Activated CD8-positive, alpha-beta T cell treated with anti-CD3 and anti-CD28 coated beads for 36 hours (primary cell): ENCODE measurements at places on chromosomes 4 and X. TPM values are rescaled to one million over a fixed set of nuclear protein-coding genes. Genes with fewer than 3 reads are reported as not detected.

USP17L29 gene
- not detected for total RNA-seq

DNA sequence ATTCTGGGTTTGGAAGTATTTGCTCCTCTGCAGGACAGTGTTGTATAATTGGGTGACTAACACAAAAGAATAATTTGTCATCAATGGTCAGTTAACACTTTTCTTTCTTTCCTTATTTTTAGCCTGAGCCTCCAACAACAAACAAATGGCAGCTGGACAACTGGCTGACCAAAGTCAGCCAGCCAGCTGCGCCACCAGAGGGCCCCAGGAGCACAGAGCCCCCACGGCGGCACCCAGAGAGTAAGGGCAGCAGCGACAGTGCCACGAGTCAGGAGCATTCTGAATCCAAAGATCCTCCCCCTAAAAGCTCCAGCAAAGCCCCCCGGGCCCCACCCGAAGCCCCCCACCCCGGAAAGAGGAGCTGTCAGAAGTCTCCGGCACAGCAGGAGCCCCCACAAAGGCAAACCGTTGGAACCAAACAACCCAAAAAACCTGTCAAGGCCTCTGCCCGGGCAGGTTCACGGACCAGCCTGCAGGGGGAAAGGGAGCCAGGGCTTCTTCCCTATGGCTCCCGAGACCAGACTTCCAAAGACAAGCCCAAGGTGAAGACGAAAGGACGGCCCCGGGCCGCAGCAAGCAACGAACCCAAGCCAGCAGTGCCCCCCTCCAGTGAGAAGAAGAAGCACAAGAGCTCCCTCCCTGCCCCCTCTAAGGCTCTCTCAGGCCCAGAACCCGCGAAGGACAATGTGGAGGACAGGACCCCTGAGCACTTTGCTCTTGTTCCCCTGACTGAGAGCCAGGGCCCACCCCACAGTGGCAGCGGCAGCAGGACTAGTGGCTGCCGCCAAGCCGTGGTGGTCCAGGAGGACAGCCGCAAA lies 106.0 kb downstream of the KLHL8 start:
- no peak for DNase-seq
- peaks cover 6% of the 10 kb centered on the region for H3K4me1 ChIP-seq
- no peak overlapping the region for H3K4me3 ChIP-seq
- H3K27me3 ChIP-seq, result no peaks in the 10 kb centered on the region
- H3K36me3 ChIP-seq, result peaks cover 24% of the 10 kb centered on the region
- H3K27ac ChIP-seq, result no peak overlapping the region

GRCh38 chr4:10081218-10081606 lies 35.4 kb downstream of the WDR1 start:
- no peaks in the 10 kb centered on the region for H3K4me1 ChIP-seq
- H3K4me3 ChIP-seq, result no peak overlapping the region
- H3K36me3 ChIP-seq, result peaks cover 59% of the 10 kb centered on the region
- no peaks in the 10 kb centered on the region for H3K27me3 ChIP-seq
- DNase-seq, result peak; percentile 0

DNA sequence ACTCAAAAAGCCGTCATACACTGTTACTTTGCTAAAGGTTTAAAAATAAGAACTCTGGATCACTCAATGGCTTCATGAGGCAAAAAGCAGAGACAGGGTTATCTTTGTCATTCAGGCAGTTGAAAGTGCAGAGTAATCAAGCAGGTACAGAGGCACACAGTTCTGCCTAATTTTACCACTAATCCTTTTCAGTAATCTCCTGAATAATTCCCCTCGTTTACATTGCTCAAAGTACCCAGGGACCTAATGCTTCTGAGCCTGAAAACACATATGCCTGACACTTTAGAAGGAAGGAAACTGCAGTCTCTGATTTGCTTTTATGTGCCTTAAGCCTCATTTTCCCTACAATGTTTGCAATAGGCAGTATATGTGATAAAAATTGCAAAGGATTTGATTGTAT lies 71.4 kb upstream of the TRAM1L1 start:
- no peaks in the 10 kb centered on the region for H3K36me3 ChIP-seq
- no peak overlapping the region for H3K4me3 ChIP-seq
- H3K27me3 ChIP-seq, result no peaks in the 10 kb centered on the region

- H3K27ac ChIP-seq, result no peak overlapping the region
- no peaks in the 10 kb centered on the region for H3K36me3 ChIP-seq
- no peak overlapping the region for H3K4me3 ChIP-seq
- H3K4me1 ChIP-seq, result no peaks in the 10 kb centered on the region
- no peak for DNase-seq
These were observed 580.1 kb downstream of the RAPGEF2 start for GRCh38 chr4:159682996-159683395.

GRCh38 chr4:42641656-42642055 lies 15.2 kb downstream of the ATP8A1 start:
- H3K36me3 ChIP-seq, result peaks cover 3% of the 10 kb centered on the region
- peak overlapping the region; percentile 35 for H3K4me3 ChIP-seq
- peaks cover 93% of the 10 kb centered on the region for H3K4me1 ChIP-seq
- peak overlapping the region; percentile 36 for H3K27ac ChIP-seq
- no peaks in the 10 kb centered on the region for H3K27me3 ChIP-seq

- H3K4me1 ChIP-seq, result no peaks in the 10 kb centered on the region
- H3K27me3 ChIP-seq, result peaks cover 6% of the 10 kb centered on the region
- no peak overlapping the region for H3K27ac ChIP-seq
- no peaks in the 10 kb centered on the region for H3K36me3 ChIP-seq
- DNase-seq, result no peak
- no peak overlapping the region for H3K4me3 ChIP-seq
These were observed 272.5 kb downstream of the SHOX start for GRCh38 chrX:903116-903515.

PCYT1B gene
- 0.36 TPM for total RNA-seq

DNA sequence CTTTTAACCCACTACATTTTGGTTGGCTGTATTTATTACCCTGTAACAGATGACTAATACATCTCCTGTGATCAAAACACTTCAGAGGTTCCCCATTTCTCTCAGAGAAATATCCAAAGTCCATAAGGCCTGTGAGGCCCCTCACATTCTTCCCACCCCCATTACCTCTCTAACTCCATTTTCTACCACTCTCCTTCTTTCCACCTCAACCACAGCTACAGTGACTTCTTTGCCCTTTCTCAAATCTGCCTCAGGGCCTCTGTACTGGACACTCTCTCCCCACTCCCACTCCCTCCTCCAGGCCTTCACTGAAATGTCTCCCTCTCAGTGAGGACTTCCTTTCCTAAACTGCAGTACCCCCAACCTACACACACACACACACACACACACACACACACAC lies 8.4 kb upstream of the TMEM144 start:
- H3K36me3 ChIP-seq, result no peaks in the 10 kb centered on the region
- no peak for DNase-seq
